ENCODE measurements at places on chromosomes 7 and 10. TPM values are rescaled to one million over a fixed set of nuclear protein-coding genes. Genes with fewer than 3 reads are reported as not detected.

Gene ADD3
- 401 TPM for total RNA-seq

Gene SEMA3E
- total RNA-seq: not detected

GRCh38 chr7:143519411-143520131 lies 41.9 kb downstream of the TAS2R41 start:
- DNase-seq: no peak

DNA sequence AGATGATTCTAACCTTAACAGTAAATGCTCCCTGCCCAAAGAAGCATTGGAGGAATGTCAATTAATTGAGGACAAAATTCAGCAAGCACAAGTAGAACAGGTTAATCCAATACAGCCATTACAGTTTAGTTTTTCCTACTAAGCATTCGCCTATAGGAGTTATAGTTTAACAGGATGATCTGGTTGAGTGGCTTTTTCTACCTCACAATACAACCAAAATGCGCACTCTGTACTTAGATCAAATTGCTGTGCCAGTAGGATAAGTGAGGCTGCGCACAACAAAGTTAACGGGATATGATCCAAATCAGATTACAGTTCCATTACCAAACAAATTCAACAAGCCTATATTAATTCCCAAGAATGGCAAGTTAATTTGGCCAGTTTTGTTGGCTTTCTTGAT lies 117.1 kb upstream of the TRIM24 start:
- no peak for DNase-seq

GRCh38 chr10:12540341-12540781 lies 191.0 kb downstream of the CAMK1D start:
- DNase-seq: no peak

DNA sequence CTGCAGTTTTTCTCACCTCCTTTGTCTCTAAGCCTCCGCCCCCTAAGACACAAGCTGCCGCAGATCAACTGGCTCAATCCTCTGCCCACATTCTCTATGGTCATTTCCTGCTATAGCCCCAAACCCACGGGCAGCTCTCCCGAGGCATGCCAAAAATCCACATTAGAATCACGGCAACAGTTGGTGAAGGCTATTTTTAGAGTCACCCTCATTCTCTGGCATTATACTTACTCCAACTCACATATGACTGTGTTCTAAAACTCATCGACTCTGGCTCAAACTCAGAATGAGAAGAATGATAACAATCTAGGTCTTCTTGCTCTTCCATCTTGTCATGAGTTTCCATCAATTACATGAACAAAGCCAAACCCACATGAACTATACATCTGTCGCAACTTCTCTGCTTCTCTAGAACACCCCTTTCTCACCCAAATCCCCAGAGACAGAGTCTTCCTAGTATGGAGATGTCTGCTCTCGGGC lies 10.9 kb upstream of the KIAA1549 start:
- no peak for DNase-seq

DNA sequence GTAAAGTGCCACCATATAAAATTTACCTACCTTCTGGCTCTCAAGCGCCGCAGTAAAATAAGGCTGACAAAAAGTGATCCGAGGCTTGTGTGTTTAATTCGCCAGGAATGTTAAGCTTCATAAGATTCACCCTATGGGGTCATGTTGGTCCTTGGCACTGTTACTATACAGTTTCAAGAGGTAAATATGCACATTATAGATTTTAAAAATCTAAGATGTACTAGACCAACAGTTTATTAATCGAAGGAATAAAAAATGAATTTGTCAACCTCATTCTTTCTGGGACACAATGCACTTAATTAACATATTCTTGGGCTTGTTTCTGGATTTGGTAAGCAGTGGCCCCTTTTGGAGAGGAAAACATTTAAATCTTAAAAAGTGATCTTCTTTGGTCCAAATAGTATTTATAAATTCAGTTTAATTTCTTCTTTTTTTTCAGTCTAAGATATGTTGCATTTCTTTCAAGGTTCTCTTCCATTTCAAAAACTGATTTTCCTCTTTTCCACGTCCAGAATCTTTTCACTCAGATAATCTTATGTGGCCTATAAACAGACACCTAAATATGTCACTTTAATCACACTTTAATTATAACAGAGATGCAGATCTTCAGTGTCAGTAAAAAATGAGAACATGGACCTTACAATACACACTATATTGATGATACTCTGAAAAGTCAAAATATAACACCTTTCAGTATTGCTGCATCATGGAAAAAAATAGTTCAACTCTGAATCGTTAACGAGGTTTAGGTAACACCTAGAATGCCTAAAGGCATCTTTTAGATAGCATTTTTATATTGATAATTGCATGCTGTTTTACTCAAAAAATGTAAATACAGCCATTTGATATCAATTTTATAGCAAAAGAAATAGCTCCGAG lies 3.8 kb upstream of the SKIDA1 start:
- DNase-seq: no peak

- DNase-seq: no peak
Observed at GRCh38 chr7:36949711-36950600, 225.7 kb upstream of the AOAH start.

Data from activated CD4-positive, alpha-beta memory T cell treated with anti-CD3 and anti-CD28 coated beads, Interleukin-2, amount 10 ng/mL, durations not matched to agents 7 days and 5 days (primary cell).